ENCODE measurements at places on chromosomes 1 and 21.

- DNase-seq: no peak
These were observed 9.1 kb upstream of the MATN1 start for GRCh38 chr1:30732277-30732996.

GRCh38 chr1:40030528-40031135 lies 9.9 kb upstream of the CAP1 start:
- DNase-seq: no peak

- no peak for DNase-seq
These were observed 3.6 kb upstream of the SVBP start for GRCh38 chr1:42820813-42821212.

- DNase-seq: no peak
These were observed 98.9 kb downstream of the TNFSF18 start for GRCh38 chr1:172951730-172952365.
